Eye (tissue), 1 donor: ENCODE measurements at places on chromosomes 2 and 18.

GRCh38 chr2:148814143-148814859 lies 60.7 kb upstream of the KIF5C start:
- DNase-seq, result peak; percentile 22

DNA sequence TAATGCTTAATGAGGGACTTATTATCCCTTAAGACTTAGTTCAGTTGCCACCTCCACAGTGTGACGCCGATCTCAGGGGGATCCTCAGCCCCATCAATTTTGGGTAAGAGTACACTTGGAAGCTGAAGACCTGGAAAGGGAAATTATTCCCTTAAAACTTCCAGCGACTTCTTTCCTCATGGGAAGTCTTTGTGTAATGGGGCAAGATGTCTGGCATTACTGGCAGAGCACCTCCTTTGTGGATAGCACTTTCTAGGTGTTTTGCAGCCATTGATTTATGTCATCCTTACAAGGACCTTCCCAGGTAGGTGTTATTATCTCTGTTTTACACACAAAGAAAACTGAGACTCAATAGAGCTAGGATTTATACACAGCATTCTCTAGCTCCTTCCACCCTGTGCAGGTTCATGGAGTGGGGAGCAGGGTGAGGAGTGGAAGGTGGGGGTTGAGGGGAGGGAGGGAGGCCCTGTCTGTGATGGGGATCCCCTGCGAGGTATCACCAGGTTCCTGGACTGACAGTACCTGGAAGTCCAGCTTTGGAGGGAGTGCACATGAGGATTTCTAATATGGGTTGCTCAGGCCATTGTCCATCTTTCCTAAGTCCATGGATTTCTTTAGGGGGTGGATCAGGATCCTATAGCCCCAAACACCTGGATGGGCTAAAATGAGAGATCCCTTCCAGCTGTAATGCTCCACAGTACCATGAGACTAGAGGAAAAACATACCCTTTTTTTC lies 79.4 kb downstream of the MYCN start:
- DNase-seq, result no peak

GRCh38 chr2:168314236-168314635 lies 66.8 kb upstream of the STK39 start:
- no peak for DNase-seq

GRCh38 chr2:217622205-217623060 lies 380.4 kb downstream of the TNS1 start:
- peak; percentile 90 for DNase-seq

GRCh38 chr18:37447962-37448888 lies 117.4 kb downstream of the CELF4 start:
- no peak for DNase-seq

GRCh38 chr2:65495251-65495877 lies 63.0 kb upstream of the SPRED2 start:
- DNase-seq, result no peak

- DNase-seq, result no peak
Observed at GRCh38 chr2:65383541-65384488, 48.6 kb downstream of the SPRED2 start.

DNA sequence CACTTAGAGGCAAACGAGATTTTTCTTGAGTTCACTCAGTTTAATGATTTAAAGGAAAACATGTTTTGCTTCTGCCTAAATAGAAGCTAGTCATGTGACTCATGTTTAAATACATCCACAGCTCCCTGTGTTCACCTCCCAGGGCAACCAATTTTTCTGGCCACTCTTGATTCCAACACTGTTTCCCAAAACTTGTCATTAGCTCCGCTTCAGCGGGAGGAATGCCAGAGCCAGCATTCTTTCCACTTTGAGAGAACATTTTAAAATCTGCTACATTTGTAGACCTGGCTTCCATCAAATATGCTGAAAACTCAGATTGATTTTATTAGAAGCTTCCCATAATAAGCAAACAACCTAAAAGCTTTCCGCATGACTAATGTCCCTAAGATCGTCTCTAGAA lies 2.8 kb upstream of the CYS1 start:
- DNase-seq, result no peak

GRCh38 chr2:98343285-98343684 lies 3.0 kb upstream of the CNGA3 start:
- DNase-seq, result peak; percentile 5

GRCh38 chr18:2898186-2898640 lies 51.4 kb downstream of the EMILIN2 start:
- DNase-seq, result no peak

DNA sequence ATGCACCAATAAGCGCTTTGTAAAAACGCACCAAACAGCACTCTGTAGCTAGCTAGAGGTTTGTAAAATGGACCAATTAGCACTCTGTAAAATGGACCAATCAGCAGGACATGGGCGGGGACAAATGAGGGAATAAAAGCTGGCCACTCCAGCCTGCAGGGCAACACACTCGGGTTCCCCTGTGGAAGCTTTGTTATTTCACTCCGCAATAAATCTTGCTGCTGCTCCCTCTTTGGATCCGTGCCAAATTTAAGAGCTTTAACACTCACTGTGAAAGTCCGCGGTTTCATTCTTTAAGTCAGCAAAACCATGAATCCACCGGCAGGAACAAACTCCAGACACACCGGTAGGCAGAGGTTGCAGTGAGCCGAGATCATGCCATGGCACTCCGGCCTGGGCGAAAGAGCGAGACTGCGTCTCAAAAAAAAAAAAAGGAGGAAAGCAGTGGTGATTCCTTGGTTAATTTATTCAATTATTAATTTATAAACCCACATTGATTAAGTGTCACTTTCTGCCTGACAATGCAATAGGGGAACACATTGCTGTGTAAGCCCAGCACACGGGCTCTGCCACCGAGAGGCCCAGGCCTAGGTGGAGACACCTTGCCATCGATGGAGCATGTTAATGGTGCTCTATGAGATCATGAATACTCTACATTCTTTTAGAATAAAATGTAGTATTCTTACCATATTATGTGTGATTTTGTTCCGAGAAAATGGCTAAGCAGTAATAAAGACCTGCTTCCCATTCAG lies 687.6 kb upstream of the HS6ST1 start:
- DNase-seq, result no peak

DNA sequence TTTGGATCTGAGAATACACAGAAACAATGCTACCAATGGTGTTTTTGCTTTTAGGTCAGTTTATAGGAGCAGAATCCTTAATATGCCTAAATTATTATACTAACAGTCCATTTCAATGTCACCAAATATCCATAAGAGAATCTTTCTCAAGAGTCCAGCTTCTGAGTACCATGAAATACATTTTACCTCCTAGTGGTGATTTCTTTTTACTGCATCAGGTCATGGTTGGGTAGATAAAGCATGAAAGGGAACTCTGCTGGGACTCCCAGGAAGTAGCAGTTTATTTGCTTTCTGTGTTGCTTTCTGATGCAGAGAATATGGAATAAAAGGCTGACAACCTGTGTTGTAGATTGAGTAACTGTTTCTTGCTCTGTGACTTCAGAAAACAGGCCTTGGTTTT lies 115.6 kb downstream of the PPP1R1C start:
- DNase-seq, result no peak

DNA sequence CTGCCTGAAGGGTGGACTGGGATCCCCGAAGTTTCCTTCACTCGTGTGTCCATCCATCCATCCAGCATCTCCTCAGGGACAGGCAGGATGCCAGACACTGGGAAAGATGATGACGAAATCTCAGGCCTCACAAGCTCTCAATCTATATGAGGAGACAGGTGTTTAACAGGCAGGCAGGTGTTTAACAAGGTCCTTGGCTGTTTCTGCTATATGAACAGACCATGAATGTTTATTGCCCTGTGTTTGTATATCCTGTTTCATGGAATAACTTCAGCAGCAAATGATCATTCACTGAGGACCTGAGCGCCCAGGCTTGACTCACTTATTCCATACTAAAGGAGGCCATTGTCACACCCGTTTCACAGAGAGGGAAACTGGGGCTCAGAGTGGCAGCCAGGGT lies 685.8 kb upstream of the HS6ST1 start:
- no peak for DNase-seq

DNA sequence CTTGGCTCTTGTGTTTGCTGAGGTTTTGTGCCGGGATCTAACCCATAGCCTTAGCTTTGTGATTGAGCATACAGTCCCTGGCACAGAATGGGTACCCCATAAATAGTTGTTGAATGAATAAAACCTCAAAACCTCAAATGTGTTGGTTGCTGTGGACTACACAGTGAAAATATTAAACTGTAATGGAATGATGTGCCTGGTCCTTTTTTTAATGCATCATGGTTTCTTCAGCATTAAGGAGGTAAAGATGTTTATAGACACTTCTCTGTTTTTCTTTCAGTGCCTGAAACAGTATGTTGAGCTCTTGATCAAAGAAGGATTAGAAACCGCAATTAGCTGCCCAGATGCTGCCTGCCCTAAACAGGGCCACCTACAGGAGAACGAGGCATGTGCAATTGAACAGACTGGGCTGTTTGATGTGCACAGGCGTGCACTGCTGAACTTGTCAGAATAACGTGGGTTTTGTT lies 97.0 kb downstream of the RNF144A start:
- DNase-seq, result peak; percentile 78

DNA sequence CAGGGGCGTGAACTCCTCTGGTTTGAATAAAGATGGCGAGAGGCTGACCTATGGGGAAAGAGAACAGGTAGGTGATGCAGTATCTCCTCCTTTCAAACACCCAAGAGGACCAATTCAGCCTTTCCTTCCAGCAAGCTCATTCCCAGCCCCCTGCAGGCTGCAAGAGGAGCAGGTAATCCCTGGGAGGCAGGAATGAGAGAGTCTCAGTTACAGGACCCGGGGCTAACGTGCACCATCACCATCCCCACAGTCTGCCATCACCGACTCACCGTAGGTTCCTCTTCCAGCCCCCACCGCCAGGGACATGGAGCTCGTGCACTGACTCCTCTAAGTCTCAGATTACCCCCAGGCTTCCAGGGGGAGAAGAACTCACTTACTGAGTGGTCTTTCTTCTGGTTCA lies 26.7 kb downstream of the XDH start:
- DNase-seq, result no peak

- no peak for DNase-seq
Observed at GRCh38 chr2:62222674-62223073, 26.8 kb downstream of the B3GNT2 start.

DNA sequence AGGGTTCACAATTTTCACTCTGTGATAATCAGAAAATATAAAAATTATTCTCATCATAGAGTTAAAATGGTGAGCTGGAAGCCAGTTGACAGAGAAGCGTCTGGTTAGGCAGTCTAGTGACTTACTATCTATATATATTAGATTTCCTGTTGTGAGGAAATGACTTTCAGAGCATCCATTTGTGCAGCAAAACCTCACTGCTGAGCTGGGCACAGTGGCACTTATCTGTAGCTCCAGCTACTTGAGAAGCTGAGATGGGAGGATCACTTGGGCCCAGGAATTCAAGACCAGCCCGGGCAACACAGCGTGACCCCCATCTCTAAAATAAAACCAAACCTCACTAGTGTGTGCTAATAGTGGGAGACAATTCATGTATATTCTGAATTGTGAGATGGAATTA lies 7.2 kb upstream of the KIAA2012 start:
- DNase-seq, result no peak

DNA sequence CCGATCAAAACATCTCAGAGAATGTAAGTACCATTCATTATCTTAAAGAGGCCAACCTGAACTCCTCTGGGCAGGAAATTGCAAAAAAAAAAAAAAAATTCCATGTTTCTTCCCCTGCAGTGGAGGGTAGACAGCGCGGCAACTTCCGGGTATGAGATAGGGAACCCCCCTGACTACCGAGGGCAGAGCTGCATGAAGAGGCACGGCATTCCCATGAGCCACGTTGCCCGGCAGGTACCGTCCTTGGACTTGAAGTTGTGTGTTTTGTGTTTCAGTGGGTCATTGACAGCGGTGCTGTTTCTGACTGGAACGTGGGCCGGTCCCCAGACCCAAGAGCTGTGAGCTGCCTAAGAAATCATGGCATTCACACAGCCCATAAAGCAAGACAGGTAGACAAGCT lies 7.2 kb downstream of the ACP1 start:
- no peak for DNase-seq

- DNase-seq, result no peak
Observed at GRCh38 chr2:19359456-19359855, 1.0 kb upstream of the OSR1 start.

- DNase-seq, result no peak
Observed at GRCh38 chr18:36950960-36951359, 122.0 kb downstream of the KIAA1328 start.

DNA sequence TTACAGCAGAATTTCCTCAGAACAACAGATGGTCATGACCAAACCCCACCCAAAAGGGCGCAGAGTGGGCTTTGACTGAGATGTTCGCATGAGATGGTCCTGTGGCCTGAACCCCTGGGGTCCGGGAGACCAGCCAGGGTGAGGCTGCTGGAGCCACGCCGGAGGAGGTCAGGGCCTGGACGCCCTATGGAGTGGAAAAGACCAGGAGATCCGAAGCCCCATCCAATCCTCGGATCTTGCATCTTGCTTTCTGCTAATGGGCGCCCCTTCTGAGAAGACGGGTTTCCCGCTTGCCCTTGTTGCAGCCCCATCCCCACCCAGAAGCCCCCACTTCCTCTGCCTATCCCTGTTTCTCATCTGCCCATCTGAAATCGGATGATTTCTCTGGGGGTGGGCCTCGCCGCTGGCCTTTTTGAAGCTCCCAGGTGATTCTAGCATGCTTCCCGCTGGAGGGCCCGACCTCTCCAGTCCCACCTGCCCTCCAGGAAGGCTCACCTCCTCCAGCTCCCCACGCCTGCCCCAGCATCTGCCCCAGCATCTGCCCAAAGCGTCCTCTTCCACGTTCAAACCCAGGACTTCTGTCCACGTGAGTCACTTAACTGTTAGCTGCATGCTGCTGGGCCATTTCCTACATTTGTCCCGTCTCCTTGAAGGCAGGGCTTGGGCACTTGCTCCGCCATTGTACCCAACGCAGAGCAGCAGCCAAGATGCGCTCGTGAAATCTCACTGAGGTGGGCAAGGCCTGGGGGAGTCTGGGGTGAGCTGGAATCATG lies 4.3 kb upstream of the CNDP1 start:
- DNase-seq, result no peak

GRCh38 chr2:634636-635388 lies 42.4 kb downstream of the TMEM18 start:
- peak; percentile 48 for DNase-seq

DNA sequence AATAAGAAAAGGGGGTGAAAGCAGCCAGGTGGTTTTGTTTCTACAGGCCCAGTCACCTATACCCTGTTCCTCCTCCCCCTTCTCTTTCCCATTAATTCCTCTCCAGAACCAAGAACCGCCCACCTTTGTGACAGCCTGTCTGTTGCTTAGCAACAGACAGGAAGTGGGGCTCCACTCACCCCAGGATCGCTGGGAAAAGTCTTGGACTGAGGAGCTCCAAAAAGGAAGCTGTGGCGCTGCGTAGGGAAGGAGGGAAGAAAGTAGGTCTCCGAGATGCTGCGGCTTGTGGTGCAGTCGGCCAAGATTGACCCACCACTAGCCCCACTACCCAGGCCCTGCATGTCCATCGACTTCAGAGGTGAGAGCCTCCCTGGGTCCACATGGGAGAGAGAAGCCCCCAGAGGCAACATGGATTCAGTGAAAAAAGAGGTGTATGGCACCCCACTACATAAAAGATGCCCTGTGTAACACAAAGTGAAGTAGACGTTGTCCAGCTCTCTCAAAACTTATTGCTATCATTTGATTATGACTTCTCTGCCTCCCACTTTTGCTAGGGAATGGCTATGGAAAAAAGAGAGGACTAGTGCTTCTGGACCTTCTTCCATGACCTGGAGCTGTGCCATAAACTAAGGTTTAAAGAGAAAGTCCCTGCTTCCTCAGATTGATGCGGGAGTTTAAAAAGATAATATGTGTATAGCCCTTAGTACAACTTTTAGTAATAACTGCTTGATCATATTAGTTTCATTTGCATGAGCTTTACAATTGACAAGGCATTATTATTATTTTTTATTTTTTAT lies at the start of gene FER1L5:
Gene FER1L5, plus strand, starts transcription at position 201 of the 797 bp plus-strand sequence. Its CDS starts 73 bp downstream, at position 274.
- peak; percentile 80 for DNase-seq

GRCh38 chr2:195863564-195863963 lies 205.1 kb downstream of the DNAH7 start:
- DNase-seq, result no peak

GRCh38 chr18:61595615-61596251 lies 262.5 kb downstream of the CDH20 start:
- DNase-seq, result no peak
